ENCODE measurements at places on chromosomes 1 and 21. TPM values are rescaled to one million over a fixed set of nuclear protein-coding genes. Genes with fewer than 3 reads are reported as not detected.

FCRL5 gene
- total RNA-seq: not detected

C1orf53 gene
- 0.83 TPM for total RNA-seq

LEMD1 gene
- not detected for total RNA-seq

OR2AK2 gene
- total RNA-seq: not detected

PAQR6 gene
- total RNA-seq: 5.0 TPM

PGLYRP4 gene
- total RNA-seq: 10.2 TPM

PEX14 gene
- 22.8 TPM for total RNA-seq

OLIG2 gene
- not detected for total RNA-seq

GRCh38 chr21:31559368-31560119 is 99.9 kb upstream of the SOD1 start:
- DNase-seq: peak; percentile 79

GRCh38 chr1:173451981-173452380 is 25.2 kb upstream of the PRDX6 start:
- DNase-seq: no peak

DNA sequence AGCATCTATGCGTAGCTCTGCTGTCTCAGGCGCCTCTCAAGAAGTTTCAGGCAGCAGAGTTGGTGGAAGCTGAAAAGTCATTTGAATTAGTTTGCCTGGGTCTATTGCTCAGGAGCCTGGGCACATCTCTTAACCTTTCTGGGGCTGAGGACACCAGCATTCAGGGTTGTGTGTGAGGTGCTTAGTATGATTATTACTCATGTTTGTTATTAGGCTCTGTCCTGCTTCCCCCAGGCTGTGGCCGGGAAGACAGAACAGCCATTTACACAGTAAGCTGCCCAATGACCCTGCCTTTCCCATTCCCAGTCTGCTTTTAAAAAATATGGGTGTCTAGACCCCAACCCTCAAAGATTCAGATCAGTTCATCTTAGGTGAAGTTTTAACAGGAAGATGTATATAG is 53.9 kb upstream of the CACNA1E start:
- no peak for DNase-seq

DNA sequence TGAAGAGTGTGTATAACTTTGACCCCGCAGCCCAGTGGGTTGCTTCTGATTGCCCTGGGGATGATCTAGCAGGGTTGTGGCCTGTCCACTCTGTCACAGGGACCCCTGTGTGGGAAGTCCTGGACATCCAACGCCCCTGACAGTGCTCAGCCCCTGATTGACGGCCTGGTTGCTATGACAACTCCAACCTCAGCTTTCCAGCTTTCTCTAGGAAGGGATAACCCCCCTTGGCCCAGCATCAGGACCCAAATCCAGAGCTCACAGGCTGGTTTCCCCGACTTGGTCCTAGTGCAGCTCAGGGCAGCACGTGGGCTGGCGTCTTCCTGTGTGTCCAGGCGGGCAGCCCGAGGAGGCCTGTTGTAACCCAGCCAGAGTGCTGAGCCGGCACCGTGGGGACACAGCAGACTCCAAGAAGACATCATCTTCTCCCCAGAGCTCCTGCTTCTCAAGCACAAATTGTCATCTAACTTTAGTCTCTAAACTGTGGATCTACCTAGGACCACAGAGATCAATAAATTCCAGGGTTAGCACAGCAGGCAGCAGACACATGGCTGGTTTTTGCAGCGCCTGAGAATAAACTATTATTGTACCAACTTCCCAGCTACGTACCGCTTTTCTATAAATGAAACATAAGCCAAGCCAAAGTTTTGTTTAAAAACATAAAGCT is 18.9 kb upstream of the PDXK start:
- DNase-seq: no peak

DNA sequence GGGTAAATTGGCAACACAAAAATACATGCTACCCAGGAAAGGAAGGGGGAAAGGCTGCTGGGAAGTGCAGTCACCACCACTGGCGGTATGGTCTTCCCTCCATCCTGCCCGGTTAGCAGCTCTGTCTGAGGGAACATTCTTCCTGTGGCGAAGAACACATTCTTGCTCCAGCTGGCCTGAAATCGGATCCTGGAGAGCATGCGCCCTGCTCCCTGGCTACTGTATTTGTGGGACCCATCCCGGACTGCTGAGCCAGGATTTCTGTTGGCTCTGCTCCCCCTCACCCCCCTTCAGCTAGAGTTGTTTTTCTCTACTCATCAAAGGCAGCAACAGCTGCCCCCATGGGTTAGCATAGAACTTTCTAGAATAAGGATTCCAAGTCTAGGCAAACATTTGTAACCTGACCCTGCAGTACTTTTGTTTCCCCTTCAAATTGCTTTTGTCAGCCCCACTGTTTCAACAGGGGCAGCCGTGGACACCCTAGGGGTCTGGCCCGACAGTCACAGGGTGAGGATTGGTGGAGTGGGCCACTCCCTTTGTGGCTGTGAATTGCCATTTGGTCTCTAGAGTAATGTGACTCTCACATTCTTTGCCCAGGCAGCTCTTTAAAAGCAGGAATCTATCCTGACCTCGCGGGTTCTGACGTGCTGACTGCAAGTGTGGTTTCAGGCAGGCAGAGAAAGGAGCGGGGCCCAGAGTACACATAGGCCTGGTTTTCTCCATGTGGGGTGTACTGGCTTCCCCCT is 157.7 kb downstream of the TOMM20 start:
- peak; percentile 66 for DNase-seq

- no peak for DNase-seq
Measured at GRCh38 chr21:38269576-38269936, 12.8 kb downstream of the KCNJ15 start.

DNA sequence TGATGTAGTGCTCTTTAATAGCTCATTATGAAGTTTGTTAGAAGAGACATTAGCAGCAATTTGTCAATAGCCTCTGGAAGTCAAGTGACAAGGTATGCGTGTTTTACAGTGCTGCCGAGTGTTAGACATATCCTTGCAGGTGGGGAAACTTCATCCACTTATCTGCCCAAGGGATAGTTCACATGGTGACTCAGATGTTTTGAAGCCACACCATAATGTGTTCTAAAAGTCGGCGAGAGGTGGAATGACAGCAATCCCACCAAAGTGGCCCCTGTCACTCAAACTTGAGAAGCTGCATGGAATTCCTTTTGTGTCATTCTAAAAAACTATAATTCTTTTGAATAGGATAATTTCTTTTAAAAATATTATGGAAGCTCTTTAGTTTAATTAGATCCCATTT is 98.1 kb downstream of the RUNX1 start:
- no peak for DNase-seq
